Renal pelvis (tissue), 12 donors: ENCODE measurements at places on chromosomes 11 and 22.

DNA sequence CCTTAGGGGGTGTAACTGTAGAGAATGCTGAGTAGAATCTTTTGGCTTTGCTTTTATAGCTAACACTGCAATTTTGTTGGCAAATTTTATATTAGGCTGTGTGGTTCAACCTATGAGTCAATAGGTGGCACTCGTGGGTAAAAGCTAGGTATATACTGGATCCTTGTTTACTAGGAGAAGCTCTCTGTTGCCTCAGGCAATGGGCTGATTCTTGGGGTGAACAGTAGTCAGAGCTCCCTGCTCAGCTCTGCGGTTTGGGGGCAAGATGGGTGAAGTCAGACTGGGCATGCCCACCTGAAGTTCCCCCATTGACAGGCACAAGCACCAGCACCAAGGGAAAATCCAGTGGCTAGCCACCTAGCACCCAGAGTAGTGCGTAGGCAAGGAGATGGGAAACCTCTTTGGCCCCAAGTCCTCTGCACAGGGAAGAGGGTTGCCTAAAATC lies 238.7 kb downstream of the FAM181B start:
- DNase-seq, result peak; percentile 15

DNA sequence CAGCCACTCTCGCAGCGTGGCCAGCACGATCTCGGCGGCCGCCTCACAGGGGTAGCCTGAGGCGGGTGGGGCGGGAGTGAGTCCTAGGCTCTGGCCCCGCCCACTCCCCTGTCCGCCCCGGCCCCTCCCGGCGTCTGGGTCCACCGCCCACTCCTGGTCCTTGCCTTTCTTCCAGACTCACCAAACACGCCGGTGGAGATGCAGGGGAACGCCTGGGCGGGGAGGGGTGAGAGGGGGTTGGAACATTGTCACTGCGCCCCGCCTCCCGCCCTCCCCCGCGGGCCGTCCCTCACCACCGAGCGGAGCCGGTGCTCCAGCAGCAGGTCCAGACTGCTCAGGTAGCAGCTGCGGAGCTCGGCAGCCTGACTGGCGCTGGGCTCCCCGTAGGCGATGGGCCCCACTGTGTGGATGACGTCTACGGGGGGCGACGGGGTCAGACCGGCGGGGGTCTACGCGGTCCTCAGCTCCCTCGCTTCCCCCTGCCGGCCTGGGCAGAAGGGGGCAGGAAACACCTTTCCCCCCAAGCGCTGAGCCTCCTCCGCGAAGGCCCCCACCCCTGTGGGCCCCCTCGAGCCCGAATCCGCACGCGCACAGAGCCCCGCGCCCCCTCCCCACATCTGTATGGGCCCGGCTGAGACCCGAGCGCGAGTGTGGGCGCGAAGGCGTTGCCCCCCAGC lies 13.2 kb downstream of the OTUB1 start:
- no peak for DNase-seq

DNA sequence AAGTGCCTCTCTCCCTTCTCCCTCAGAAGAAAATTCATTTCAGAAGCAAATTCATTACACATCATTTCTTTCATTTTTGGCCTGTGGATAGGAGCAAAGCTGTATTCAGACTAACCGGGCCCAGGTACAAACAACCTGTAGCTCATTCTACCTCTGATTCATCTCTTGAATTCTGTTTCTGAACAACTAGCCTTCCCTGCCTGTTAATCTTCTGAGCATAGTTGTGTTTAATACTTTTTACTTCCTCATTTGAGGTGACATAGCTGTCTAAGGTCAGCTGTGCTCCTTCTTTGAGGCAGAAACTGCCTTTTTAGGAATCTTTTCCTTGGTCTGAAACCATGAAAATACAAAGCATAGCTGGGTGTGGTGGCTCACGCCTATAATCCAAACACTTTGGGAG lies 12.6 kb upstream of the IL18BP start:
- no peak for DNase-seq

- DNase-seq, result no peak
Observed at GRCh38 chr11:120794748-120795147, 229.2 kb upstream of the TBCEL start.

GRCh38 chr11:66003291-66003690 lies 988 bp downstream of the BANF1 start:
- no peak for DNase-seq

- DNase-seq, result peak; percentile 30
Observed at GRCh38 chr11:250740-251299, 14.0 kb downstream of the PSMD13 start.

DNA sequence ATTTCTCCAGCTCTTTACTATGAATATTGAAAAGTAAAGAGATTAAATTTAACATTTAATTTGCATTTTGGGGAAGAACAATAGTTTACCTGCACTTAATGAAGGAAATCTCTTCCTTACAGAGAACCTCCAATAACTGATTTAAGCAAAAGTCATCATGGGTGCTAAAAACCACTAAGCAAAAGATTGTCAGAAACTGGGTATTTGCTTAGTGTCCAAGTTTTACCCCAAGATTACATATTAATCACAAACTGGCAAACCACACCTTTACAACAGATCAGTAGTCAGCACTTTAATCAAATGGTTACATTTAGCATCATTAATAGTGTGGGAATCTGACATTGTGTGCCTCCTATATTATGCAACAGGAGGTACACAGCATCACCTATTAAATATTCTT lies 2.7 kb downstream of the ZBTB44 start:
- DNase-seq, result no peak

DNA sequence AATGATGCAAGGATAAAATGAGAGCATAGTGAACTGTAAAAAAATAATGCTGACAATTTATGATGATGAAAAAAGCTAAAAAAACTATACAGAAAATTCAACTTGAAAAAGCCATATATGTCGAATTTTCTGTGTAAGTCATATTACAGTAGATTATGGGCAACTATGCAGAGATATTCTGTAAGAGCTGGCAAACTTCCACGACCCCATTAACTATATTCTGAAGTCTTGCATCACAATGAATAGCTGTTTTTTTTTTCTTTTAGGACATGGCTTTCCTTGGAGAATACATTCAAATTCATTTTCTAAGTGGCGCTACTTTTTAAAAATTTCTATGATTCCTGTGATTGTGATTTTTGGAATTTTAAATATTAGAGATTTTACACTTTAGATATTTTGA lies 18.4 kb downstream of the PSMD13 start:
- no peak for DNase-seq

DNA sequence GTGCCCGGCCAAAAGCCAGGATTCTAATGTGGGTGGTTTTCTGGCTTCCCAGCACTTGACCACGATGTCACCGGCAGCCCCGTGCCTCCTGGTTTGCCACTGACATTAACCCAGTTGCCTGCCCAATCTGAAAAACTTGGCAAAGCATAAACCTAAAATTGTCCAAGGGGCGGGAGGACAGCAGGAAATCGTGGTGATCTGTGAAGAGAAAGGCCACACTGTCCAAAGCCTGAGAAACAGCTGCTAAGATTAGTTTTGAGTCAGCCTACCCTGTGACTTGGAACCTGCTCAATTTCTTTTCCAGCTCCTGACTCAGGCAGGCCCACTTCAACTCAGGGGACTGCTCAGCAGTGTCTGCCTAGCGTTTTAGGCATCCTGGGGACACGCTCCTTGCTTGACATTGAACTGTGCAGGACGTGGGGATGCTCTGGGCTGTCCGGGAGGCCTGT lies 8.2 kb upstream of the F2 start:
- no peak for DNase-seq

DNA sequence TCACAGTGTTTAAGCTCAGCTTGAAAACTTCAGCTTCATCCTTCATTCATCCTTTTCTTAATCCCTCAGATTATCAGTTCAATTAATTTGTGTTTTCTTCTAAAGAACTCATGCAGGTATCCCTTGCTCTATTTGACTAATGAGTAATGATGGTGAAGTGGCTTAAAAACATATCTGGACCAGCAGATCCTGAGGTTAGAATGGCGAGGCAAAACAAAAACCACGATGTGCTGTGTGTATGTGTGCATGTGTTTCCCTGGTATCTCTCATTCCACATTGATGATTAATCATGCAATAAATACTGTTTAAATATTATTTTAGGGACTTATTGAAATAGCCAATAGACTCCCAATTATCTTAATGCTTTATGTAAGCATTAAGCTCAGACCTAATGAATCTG lies 437.0 kb downstream of the DYNC2H1 start:
- DNase-seq, result no peak

DNA sequence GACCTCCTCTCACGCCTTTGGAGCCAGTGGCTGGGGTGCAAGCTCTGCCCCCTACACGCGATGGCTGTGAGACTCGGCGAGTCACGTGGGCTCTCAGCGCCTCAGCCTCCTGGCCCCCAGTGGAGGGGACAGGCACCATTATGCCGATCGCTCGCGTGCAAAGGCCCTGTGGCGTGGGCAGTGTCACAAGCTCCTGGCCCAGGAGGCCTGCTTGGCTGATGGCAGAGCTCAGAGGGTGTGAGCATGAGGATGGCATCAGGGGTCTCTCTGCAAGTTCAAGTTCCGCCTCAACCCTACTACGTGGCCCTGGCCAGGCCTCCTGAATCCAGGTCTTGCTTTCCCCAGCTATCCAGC lies 90.8 kb upstream of the KCNQ1OT1 start:
- DNase-seq, result no peak

DNA sequence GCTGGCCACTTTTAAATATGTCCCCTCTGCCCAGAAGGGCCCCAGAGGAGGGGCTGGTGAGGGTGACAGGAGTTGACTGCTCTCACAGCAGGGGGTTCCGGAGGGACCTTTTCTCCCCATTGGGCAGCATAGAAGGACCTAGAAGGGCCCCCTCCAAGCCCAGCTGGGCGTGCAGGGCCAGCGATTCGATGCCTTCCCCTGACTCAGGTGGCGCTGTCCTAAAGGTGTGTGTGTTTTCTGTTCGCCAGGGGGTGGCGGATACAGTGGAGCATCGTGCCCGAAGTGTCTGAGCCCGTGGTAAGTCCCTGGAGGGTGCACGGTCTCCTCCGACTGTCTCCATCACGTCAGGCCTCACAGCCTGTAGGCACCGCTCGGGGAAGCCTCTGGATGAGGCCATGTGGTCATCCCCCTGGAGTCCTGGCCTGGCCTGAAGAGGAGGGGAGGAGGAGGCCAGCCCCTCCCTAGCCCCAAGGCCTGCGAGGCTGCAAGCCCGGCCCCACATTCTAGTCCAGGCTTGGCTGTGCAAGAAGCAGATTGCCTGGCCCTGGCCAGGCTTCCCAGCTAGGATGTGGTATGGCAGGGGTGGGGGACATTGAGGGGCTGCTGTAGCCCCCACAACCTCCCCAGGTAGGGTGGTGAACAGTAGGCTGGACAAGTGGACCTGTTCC lies 46.5 kb downstream of the GRAMD4 start:
- no peak for DNase-seq

GRCh38 chr11:31414338-31414737 lies 44.7 kb downstream of the DNAJC24 start:
- no peak for DNase-seq

- DNase-seq, result no peak
Observed at GRCh38 chr22:28332410-28332809, 347.2 kb downstream of the TTC28 start.

DNA sequence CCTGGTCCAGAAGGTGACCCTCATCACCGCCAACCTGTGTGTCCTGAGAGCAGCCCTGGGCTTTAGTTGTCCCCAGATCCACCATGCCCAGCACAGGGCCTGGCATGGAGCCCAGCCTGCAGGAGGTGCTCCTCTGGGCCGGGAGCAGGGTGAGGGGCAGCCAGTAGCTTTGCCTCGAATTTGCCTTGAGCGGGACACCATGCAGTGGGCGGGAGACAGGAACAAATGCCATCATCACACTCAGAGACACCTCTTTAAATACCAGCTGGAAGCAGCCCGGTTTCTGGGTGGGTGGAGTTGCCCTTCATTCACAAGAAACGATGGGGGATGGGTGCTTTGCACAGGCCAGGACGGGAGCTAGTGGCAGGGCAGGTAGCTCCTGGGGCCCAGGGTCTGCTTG lies 19.3 kb downstream of the FLRT1 start:
- DNase-seq, result no peak

- no peak for DNase-seq
Observed at GRCh38 chr11:95708681-95709080, 80.9 kb downstream of the FAM76B start.

- DNase-seq, result peak; percentile 62
Observed at GRCh38 chr11:68271023-68271780, 571 bp downstream of the C11orf24 start.

- DNase-seq, result no peak
Observed at GRCh38 chr11:27972522-27973170, 135.3 kb downstream of the KIF18A start.

DNA sequence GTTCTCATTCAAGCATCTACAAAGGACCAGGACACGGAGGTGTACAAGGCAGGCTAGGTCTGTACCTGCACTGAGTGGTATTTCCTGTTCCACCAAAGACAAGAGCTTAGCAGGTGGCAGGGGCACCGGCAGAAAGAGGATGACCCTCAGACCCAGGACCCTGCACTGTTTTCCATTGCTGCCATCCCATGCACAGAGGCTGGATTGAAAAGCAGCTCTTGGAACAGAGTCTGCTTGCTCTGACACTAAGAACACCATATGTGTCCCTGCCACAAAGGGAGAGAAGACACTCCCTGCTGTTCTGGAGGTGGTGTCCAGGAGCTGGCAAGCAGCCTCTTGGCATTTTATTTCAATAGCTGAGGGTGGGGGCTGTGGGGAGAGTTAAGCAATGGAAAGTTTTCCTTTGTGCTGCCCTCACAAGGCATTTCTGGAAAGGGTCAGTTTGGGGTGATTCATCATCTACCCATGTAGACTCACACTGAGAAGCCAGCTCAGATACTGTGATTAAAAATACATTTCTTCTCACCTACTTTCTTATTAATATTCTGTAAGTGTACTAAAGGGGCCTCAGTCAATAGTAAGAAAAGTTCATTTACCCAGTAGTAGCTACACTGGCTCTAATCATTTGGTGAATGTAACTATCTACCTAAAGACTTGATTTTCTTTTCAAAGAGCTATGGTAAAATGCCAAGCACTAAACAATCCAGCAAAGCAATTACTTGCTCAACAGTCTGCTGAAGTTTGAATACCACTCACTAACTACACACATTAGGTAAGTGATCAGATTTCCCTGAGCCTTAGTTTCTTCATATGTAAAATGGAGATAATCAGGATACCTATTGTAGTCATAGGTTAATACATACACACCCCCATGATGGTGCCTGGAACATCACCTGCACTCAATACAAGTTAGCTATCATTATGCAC lies 55.2 kb downstream of the SLC1A2 start:
- no peak for DNase-seq
